ENCODE measurements at places on chromosomes 7 and 10.

GRCh38 chr10:43041422-43042342 lies 35.2 kb upstream of the RET start:
- DNase-seq, result no peak

DNA sequence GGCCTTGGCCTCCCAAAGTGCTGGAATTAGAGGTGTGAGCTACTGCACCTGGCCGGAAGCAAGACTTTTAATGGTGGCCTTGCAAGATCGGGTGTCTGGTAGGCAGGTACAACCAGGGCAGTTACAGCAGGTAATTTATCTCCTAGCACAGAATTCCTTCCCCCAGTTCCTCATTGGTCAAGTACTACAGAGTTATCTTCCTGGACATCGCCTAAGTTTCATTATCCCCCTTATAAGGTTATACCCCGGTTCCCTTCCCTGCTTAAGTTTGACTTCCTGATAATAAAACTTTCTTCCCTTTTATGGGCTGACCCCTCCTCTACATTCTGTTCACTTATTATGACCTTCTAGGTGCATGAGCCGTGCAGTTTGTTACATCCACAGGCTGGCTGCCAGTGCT lies 19.0 kb upstream of the CYP3A43 start:
- DNase-seq, result no peak

GRCh38 chr10:33237736-33238624 lies 96.5 kb downstream of the NRP1 start:
- no peak for DNase-seq

GRCh38 chr7:12965767-12966166 lies 278.3 kb downstream of the ARL4A start:
- DNase-seq, result no peak

GRCh38 chr10:11875494-11876281 lies 52.5 kb downstream of the PROSER2 start:
- DNase-seq, result no peak

GRCh38 chr7:100752994-100753393 lies 19.6 kb downstream of the ZAN start:
- DNase-seq, result no peak
